NCI-H187 (cell line): ENCODE measurements at places on chromosomes 5 and 9.

GRCh38 chr9:134707731-134708671, 66.4 kb downstream of the COL5A1 start:
- DNase-seq = no peak

DNA sequence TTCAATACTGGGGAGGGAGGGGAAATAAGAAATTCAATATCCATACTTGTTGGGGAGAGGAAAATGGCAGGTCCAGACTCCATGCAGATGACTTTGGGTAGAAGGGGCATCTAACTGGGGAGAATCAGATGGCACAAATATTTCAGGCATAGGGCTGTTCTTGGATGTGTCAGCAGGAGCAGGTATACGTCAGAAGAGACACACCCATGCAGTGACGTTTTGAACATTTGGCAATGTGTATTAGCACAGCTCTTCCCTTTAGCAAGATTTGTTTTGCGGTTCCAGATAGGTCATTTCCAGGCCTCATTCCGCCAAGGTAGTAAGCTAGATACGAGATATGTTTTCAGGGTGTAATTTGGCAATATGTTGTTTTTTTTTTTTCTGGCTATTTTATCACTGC, 187.2 kb upstream of the CDH10 start:
- DNase-seq = no peak

DNA sequence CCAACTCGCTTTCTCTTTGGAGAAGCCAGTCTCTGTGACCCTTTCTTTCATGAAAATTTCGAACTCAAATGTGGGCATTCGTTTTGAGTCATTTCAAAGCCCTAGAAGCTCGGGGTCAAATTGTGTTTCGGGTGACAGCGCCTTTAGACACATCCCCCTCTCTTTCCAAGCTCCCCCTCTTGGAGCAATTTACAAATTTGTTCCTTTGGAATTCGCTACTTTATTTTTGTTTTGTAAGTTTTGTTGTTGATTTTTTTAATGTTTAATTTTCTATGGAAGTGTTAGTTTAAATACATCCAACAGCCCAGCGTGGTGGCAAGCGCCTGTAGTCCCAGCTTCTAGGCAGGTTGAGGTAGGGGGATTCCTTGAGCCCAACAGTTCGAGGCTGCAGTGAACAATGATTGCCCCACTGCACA, 4.6 kb upstream of the BARX1 start:
- DNase-seq = no peak

GRCh38 chr5:59130431-59130830, 547.6 kb downstream of the RAB3C start:
- no peak for DNase-seq

DNA sequence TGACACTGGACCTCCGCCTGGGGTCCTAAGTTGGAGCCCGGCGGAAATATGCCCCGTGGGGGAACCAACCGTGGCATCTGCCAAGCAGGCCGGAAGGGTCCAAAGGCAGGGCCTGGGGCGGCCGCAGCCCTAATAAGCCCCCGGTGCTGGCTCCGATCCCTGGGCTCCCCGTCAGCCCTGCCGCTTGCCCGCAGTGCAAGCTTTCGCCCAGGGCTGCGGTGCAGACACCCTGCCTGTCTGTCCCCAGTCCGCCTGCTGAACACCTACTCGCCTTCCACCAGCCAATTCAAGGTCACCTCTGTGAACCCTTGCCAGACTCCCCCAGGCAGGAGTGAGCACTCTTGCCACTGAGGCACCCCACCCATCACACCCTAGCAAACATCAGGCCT, 502 bp upstream of the PTGR1 start:
- DNase-seq = no peak

DNA sequence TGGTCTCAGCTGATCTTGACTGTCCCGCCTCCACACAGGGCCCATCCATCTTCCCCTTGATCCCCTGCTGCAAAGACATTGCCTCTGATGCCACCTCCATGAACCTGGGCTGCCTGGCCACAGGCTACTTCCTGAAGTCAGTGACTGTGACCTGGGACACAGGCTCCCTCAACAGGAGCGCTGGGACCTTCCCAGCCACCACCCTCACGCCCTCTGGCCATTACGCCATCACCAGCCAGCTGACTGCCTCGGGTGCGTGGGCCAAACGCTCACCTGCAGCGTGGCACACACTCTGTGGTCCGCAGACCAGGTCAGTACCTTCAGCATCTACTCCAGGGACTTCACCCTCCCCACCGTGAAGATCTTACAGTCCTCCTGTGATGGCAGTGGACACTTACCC, 71.9 kb downstream of the INSL6 start:
- no peak for DNase-seq

DNA sequence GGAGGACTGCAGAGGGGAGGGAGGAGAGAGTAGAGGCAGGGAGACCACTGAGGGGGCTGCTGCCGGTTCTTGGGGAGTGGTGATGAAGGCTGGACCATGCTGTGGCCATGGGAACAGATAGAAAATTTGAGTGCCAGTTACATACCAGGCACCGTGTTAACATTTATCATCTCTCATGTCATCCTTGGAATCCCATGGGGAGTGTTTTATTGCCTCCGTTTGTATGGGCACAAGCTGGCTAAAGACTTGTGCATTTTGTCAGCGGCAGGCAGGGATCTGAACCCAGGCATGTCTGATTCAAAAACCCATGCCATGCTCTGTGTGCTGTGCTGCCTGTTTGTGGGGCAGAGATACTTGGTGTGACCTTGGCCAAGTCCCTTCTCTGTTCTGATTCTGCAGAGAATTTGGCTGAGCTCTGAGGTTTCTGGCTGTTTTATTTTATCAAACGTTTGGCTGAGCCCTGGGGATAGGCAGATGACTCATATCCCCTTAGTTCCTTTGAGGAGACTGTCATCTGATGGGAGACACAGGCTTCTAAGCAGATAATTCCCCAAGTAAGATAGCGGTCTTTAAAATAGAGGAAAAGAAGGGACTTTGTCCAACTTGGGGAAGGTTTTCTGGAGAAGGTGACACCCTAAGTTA, 22.2 kb downstream of the COL27A1 start:
- DNase-seq = no peak

GRCh38 chr9:10721301-10721700, 108.5 kb upstream of the PTPRD start:
- no peak for DNase-seq

- no peak for DNase-seq
Observed at GRCh38 chr9:100933656-100934055, 94.9 kb upstream of the PLPPR1 start.

DNA sequence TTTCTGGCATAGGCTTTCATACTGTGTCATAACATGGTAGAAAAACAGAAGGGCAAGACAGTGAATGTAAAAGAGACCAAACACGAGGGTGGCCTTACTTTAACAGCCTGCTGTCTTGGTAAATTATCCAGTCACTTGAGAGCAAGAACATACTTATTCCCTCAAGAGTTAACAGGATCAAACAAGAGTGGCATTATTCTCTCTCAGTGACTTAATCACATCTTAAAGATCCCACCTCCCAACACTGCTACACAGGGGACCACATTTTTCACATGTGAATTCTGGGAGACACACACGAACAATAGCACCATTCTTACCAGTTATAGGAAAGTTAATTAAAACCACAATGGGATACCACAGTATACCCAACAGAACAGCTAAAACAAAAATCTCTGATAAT, 898.0 kb upstream of the C9orf72 start:
- no peak for DNase-seq

DNA sequence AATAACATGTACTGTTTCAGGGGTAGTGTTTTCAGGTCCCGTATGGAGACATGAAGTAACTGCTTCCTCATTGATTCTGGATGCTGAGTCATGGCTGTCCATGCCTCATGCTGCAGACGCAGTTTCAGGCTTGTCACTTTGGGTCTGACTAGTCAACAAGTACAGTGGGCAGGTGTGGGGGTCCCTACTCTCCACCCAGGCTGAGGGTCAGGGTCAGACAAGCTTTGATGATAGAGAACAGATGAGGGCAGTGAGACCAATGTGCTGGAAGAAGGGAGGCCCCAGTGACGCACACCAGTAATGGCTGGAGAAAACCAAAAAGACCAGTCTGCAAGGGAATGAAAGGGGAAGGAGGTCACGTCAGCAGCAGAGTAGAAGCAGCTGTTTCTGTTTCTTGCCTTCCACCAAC, 80.0 kb upstream of the NFIL3 start:
- no peak for DNase-seq

GRCh38 chr9:107975426-107976010, 485.9 kb upstream of the KLF4 start:
- no peak for DNase-seq

DNA sequence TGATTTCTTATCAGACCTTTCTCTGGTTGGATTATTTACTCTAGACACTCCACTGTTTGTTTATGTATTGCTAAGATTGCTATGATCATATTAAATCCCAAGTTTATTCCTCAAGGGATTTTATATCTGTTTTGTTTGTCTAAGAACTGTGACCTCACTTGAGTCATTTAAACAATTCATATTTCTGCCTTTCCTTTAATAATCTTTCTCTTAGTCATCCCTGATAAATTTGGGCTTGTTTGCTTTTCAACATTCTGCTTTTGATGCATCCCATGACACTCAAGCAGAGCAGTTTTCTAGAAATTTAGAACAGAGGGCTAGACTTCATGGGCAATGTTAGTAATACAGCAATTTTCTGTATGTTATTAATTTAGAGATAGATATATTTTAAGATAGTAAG, 231.6 kb upstream of the TNC start:
- no peak for DNase-seq

DNA sequence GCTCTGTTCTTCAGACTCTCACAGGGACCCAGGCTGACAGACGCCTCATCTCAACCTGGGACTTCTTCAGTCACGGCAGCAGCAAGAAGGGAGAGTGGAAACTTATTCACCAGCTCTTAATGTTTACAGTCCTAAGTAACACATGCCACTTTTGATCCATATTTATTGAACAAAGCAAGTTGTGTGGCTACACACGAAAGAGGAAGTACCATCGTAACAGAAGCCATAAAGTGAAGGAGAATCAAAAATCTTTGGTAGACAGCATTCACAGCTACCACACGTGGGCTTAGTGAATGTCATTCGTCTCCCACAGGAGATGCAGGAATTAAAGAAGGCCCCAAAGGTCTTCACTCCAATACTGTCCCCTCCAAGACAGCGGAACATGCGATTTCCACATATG, 582.6 kb downstream of the CETN3 start:
- no peak for DNase-seq

GRCh38 chr5:135069895-135070657, 36.0 kb upstream of the PITX1 start:
- DNase-seq = no peak

DNA sequence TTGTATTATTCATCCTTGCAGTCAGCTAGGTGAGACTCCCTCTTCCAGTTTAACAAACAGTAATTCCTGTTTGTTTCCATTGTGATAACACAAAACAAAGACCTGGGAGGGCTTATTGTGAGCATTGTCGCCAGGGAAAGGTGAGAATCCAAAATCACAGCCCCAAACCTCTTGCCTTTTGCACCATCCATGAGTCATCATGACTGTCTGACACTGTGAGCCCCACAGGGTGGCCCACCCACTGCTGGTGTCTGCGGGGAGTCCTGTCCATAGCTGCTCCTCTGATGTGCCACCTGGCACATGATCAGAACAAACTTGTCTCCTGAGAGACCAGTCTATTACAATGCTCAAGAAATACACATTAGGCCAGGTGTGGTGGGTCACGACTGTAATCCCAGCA, 33.7 kb upstream of the S1PR3 start:
- DNase-seq = no peak
